ENCODE measurements at places on chromosomes 1 and 21.

- DNase-seq = no peak
Measured at GRCh38 chr1:70685300-70686286, 274.5 kb downstream of the CTH start.

- no peak for DNase-seq
Measured at GRCh38 chr1:39158327-39159086, 46.0 kb upstream of the MACF1 start.

DNA sequence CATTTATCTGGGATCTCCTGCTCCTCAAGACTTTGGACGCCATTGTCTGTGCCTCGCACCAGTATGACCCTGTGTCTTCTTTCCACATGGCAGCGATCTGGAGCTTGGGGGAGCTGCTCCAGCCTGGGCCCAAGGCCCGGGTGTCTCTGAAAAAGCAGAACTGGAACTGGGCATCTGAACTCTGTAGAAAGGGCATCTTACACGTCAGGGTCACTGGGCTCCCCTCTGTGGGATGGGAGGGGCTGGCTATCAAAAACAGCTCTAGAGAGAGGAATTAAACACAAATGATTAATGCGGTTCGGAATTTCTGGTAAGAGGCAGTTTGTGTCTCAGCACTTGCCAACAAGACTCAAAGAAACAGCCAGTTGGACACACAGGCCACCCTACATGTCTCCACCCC is 16.1 kb downstream of the FCRL1 start:
- DNase-seq = no peak

- DNase-seq = no peak
Measured at GRCh38 chr1:97123717-97124431, 402.3 kb downstream of the PTBP2 start.

GRCh38 chr21:25638660-25639550 is at the start of gene JAM2:
TSS of gene JAM2 (plus strand) at chr21:25639258. CDS start at chr21:25639822, 564 bp downstream.
- DNase-seq = no peak

DNA sequence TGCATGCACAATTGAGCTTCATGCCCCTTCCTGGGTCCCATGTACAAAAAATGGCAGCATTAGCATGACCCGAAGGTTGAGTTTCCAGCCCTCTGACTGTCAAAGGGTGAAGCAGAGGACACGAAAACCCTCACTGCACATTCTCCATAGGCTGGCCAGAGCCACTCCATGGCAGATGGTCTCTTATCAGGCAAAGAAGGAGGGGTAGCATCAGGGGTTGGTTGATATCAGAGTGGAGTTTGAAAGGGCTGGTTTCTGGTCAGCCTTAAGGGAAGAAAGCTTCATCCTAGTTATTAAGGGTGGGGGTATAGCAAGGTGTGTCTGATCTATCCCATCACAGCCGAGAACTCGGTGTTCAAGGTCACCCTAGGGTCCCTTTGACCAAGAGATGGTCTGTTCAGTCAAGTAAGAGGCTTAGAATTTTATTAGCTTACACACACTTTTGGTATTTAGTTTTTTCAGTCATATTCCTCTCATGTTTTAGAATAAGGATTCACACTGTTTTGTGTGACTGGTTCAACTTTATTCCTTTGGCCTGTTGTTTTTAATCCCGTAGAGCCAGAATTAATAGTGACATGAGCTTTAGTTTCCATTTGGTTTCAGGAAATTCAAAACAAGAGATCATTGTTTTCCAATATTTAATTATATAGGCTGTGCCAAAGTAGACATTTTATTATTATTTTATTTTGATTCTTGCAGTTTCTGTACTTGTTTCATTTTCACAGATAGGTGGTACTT is 199.9 kb upstream of the FMN2 start:
- no peak for DNase-seq

Data from NCI-H187 (cell line).